Stimulated activated CD8-positive, alpha-beta memory T cell treated with anti-CD3 and anti-CD28 coated beads, Interleukin-4, amount 100 ng/mL, for 24 hours (primary cell): ENCODE measurements at places on chromosomes 4 and X.

GRCh38 chr4:25307596-25307995 is 5.0 kb upstream of the ZCCHC4 start:
- no peak for DNase-seq

DNA sequence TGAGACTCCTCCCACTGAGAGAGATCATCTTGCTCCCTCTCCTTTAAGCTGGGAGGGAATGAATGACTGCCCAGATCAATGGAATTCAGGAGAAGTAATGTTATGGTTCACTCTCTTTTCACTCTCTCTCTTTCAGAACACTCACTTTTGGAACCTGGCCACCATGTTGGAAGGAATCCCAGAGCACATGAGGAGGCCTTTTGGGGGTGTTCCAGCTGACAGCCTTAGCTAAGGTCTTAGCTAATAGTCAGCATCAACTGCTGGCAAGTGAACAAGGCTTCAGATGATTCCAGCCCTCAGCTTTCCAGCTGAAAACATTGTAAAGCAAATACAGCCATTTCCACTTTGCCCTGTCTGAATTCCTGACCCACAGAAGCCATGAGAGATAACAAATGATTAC is 124.0 kb upstream of the CLNK start:
- no peak for DNase-seq

- no peak for DNase-seq
Observed at GRCh38 chrX:150525061-150525919, 43.1 kb upstream of the MTM1 start.

DNA sequence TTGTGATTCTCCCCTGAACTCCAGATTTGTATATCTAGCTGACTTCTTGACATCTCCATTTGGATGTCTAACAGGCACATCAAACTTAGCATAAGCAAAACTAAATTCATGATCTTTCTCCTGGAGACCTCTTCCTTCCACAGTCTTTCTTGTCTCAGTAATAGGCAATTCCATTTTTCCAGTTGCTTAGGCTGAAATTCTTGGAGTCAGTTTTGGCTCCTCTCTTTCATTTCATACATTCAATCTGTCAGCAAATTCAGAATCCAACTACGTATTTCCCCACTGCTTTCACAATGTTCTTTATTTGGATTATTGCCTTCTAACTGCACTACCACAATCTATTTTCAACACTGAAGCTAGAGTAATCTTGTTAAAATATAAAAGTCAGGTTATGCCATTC is 219.9 kb upstream of the GLRA2 start:
- no peak for DNase-seq

GRCh38 chrX:74865725-74866124 is 59.5 kb downstream of the NEXMIF start:
- DNase-seq = no peak

- DNase-seq = no peak
Observed at GRCh38 chr4:176656108-176656507, 136.6 kb downstream of the VEGFC start.

- no peak for DNase-seq
Observed at GRCh38 chrX:153494541-153495361, at the start of gene BGN. Gene BGN, plus strand, starts transcription at chrX:153494980. Its CDS starts 9,652 bp downstream, at chrX:153504632.

DNA sequence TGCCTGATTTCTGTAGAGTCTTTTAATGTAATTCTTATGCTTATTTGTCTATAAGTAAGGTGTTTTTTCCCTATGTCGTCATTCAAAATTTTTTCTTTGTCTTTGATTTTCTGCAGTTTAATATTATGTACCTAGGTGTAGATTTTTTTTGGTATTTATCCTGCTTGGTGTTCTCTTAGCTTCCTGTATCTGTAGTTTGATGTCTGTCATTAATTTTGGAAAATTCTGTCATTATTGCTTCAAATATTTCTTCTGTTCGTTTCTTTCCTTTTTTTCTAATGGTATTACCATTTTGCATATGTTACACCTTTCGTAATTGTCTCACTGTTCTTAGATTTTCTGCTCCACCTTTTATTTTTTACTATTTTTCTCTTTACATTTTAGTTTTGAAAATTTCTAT is 672.5 kb upstream of the KLHL4 start:
- DNase-seq = no peak

- no peak for DNase-seq
Observed at GRCh38 chr4:173046818-173047217, 121.8 kb upstream of the GALNT7 start.

GRCh38 chr4:159191989-159192388 is 89.1 kb downstream of the RAPGEF2 start:
- DNase-seq = no peak

- DNase-seq = no peak
Observed at GRCh38 chr4:98098764-98099163, 44.5 kb downstream of the STPG2 start.

DNA sequence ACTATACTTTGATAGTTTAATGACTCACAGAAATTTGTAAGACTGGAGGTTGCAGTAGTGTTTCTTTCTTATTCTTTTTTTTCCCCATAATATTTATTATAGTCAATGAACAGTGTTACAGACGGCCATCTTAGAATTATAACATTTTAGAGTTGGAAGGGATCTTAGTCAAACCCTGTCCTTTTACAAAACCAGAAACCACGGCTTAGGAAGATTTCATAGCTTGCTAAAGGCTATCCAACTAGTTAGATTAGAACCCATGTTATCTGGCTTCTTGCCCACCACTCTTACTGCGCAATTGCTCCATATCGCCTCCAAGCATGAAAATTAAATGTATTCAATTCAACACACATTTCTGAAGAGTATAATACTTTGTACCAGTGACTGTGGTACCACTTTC is 1.1 kb downstream of the XIAP start:
- no peak for DNase-seq

GRCh38 chr4:98903561-98903960 is 25.4 kb downstream of the EIF4E start:
- DNase-seq = no peak

GRCh38 chr4:86403575-86403974 is 43.7 kb upstream of the MAPK10 start:
- DNase-seq = no peak

- DNase-seq = no peak
Observed at GRCh38 chrX:45191820-45192409, 8.8 kb downstream of the DIPK2B start.

DNA sequence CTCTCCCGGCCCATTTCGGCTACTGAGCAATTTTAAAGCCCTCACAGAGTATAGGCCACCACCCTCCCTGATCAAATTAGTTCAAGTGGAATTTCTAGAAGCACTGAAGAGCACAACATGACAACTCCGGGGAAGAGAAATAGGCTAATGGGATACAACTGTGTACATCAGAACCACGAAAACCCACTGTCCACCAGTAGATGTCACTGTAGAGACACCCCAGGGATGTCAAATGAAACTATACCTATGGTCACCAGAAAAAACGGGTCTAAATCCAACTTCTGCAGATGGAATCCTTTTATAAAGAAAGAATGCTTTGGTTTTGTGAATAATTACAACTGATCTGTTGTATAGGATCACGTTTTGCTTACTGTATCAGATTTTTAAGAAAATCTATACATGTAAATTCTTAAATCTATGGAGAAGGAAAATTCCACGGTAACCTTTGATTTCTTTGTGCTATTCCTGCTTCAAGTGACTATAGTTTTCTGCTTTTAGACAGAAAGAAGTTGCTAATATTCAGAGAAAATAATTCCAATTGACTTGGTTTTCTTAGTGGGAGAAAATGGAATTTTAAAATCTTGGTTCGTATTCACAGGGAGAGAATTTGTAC is 29.5 kb upstream of the MAP3K15 start:
- DNase-seq = no peak
